ENCODE measurements at places on chromosomes 1 and 21.
A peak's percentile ranks its signal among the peaks of the same experiment; 100 is the strongest.

GRCh38 chr21:44815852-44816628 lies 1.8 kb downstream of the SUMO3 start:
- DNase-seq, result no peak

DNA sequence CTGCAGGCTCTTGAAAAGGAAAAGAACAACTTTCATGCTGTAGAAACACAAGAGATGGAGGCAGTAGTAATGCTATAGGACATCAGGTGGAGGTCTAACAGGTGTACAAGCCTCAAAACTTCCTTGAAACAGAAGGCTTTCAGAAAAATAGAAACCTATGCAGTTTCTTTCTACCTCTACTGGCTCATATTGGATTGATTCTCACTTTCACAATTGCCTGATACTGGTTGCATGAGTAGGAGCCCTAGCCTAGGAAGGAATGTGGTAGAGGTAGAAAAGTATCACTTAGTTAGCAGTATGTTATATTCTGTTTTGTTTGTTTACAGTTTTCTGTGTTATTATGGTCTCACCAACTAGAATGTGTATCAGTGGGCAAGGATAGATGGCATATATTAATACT lies 175.4 kb upstream of the GORAB start:
- no peak for DNase-seq

DNA sequence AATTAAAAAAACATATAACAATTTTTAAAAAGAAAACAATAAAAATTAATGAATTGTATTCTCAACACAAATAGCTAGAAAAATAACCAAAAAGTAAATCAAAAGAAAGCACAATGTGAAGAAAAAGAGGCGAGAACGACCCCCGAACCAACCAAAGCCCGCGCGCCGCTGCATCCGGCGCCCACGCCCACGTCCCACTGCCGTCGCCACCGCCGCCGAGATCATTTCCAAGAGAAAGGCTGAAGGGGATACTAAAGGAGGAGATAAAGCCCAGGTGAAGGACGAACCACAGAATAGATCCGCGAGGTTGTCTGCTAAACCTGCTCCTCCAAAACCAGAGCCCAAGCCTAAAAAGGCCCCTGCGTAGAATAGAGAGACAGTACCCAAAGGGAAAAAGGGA lies 11.8 kb upstream of the ABCB10 start:
- no peak for DNase-seq

- DNase-seq, result no peak
These were observed 32.3 kb downstream of the FMO1 start for GRCh38 chr1:171280599-171280998.

DNA sequence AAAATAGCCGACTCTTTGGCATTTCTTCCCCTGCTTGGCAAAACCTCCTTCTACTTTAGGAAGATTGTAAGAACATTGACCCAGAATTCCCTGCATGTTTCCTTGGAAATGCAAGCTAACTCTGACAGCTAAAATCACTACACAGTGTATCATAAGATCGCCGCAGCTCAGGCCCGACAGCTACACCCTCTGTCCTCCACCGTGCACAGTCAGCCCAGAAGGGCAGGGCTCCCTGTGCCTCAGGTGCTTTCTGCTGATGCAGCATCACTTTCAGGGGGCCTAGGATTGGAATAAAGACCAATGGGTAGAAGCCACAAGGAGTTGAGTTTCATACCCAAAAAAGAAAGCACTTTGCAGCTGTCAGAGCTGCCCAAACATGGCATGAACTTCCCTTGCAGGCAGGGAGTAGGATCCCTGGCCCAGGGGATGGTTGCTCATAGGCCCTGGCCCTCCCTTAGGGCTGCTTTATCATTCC lies 145.3 kb downstream of the SEC16B start:
- DNase-seq, result no peak

DNA sequence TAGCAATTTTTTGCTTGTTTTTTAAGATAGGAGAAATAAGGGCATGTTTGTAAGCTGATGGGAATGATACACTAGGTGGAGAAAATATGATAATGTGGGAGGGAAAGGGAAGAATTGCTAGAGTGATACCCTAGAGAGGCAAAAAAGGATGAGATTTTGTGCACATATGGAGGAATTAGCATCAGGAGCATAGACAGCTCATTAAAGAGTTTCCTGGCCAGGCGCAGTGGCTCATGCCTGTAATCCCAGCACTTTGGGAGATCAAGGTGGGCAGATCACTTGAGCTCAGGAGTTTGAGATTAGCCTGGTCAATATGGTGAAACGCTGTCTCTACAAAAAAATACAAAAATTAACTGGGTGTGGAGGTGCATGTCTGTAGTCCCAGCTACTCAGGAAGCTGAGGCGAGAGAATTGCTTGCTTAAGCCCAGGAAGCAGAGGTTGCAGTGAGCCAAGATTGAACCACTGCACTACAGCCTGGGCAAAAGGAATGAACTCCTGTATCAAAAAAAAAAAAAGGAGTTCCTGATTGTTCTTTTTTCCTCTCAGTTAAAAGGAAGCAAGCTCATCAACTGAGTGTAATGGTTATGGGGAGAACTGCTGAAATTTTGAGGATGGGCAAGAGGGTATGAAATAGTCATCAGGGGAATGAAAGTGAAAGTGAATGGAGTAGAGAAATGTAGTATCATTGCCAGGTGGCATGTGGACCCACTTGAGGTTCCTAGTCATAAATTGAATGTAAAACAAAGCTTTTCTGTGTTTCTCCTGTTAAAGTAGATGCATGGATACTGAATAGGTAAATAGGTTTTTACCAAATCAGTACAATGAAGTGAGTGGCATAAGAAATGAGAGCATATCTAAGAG lies 35.5 kb downstream of the SH3GLB1 start:
- no peak for DNase-seq

DNA sequence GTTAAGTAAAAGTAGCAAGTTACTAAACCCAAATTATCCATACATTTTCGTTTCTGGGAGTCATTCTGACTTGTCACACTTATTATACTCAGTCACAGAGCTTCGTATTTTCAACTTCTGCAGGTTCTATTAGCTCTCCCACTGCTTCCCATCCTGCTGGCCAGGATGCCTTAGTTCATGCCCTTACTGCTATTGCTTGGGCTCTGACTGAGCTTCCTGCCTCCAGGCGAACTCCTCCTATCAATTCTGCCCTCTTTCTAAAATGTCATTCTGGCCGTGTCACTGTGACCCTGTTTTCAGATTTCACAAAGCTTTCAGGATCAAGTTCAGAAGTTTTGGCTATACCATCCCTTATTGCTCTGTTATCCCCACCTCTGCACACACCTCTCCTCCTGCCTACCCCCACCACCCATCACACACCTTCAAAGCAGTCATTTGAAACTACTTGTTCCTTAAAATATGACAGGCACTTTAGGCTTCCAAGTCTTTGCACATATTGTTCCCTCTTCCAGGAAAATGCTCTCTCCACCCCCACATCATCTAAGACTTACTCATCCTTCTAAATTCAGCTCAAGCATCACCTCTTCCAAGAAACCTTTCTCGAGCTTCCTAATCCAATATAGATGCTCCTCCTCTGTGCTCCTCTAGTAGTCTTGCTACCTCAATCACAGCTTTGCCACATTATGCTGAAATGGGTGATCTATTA lies 278.0 kb downstream of the BRINP2 start:
- DNase-seq, result no peak

- DNase-seq, result no peak
These were observed 33.1 kb downstream of the KCNJ15 start for GRCh38 chr21:38289705-38290485.

DNA sequence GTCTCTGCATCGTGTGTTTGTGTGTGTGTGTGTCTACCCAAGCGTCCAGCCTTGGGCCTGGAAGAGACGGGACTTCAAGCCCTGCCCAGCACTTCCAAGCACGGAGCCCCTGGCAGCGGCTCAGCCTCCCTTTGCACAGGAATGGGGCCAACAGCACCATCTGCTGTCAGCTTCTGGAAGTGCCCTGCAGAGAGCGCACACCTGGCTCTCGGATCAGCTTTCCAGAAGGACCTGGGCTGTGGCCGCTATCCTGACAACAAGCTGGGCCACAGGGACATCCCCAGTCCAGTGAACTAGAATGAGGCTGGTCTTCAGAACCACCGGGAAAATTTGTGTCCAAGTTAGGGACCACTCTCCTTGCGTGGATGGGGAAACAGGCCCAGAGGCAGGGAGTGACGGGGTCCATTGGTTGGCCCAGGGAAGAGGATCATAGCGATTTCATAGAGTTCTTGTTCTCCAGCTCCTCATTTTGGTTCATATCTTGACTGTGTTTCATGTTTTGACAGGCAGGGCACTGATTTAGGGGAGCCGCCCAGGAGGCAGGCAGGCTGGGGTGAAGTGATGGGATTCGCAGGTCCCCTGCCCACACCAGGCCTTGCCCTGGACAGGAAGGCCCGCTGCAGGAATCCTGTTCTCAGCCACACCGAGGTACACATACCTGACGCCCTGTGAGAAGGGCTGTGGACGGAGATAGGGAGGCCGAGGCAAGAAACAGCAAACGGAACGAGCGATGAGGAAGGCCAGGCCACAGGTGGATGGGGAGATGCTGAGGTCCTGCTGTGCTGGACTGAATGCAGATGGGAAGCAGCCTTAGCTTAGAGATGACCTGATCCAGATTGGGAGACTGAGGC lies 38.4 kb downstream of the TAS1R2 start:
- peak; percentile 6 for DNase-seq

DNA sequence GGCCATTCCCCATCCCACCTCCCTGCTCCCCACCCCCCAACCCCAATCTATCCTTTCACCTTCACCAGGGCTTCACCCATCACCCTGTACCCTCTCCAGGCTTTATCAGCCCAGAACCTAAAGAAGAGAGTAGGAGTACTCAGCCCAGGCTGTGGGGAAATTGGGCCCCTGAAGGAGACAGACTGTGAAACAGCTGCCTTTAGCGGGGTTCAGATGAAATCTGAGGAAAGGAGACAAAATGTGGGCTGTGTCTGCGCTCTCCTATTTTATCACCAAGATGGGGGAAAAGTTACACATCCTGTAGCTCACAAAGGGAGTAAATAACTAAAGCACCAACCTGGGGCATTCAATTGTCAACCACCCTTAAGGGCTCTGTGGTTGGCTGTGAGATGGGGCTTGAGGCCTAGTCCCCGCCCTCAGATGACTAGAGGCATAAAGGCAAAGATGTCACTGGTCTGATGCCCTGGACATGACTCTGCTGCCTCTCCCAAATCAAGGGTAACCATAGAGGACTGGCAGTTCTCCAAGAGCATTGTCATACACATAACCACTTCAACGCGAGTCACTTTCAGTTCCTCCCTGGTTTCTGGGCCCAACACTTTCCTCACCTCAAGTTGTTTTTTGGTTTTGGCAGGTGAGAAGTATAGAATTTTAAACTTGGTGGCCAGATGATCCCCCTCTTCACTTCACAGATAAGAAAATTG lies 30.0 kb downstream of the SLC27A3 start:
- peak; percentile 58 for DNase-seq

GRCh38 chr1:47435506-47436303 lies 2.1 kb upstream of the FOXD2 start:
- no peak for DNase-seq

DNA sequence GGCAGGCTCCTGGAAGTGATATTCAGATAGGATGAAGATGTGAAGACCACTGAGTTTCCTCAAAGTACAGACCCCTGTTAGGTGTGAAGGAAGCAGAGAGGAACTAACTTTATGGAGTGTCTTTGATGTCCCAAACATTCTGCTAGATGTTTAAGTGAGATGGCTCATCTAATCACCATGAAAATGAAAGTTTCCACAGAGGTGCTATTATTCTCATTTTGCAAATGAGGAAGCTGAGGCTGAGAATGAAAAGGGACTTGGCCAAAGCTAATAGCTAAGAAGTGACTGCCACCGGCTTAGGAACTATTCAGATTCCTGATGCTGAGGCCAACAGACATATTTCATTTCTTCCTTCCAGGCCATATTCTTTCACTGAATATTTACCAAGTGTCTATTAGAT lies 45.9 kb upstream of the WLS start:
- no peak for DNase-seq

- no peak for DNase-seq
These were observed 18.6 kb upstream of the RASAL2 start for GRCh38 chr1:178075333-178075732.

All from activated CD8-positive, alpha-beta memory T cell treated with anti-CD3 and anti-CD28 coated beads for 4 hours (primary cell).